ENCODE measurements at places on chromosomes 12 and 14. TPM values are rescaled to one million over a fixed set of nuclear protein-coding genes. Genes with fewer than 3 reads are reported as not detected.

DNA sequence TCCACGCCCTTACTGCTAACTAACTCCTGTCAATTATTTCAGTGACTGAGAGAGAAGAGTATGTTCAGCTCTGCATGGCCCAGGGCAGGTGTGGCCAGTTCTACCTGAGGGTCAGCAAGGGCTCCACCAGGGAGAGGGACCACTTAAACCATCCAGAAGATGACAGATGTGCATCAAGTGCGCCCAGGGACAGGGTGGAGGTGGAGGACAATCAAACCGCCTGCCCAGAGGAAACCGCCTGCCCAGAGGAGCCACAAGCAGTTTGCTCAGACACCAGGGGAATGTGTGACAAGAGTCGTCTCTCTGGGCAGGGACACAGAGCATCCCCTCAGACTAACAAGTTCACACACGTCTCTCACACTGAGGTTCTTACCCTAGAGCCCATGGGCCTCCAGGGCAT, 14.5 kb downstream of the DPF3 start:
- no peak for DNase-seq

DNA sequence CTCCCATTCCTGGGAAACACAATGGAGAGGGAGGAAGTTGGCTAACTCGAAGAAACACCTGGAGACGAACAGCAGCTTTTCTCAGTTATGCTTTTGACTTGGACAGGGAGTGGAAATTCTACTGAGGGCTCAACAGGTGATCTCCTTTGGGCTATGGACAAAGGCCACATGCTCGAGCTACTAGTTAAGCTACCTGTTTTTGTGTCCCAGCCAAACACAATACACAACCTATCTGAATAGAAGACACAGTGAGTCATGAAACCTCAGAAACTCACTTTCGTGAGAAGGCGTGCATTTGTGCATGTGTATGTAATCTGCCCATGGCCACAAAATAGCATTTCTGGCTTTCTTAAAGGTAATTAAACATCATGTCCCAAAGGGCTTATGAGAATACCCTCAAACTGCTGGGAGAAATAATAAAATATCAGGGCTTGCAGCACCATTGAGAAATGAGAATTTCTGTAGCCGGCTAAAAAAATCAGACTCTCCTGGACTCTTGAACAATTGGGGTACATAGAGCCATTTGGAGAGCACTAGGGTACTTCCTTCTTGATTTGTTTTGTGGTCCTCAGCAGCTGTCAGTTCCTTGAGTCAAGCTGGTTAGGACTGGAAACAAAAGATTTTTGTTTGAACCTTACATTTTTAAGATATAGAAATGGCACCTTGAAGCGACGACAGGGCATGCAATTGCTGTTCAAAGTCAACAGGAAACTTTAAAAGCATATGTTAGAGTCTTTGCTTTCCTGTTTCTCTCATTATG, 85.5 kb upstream of the PTHLH start:
- DNase-seq: peak; percentile 100

DNA sequence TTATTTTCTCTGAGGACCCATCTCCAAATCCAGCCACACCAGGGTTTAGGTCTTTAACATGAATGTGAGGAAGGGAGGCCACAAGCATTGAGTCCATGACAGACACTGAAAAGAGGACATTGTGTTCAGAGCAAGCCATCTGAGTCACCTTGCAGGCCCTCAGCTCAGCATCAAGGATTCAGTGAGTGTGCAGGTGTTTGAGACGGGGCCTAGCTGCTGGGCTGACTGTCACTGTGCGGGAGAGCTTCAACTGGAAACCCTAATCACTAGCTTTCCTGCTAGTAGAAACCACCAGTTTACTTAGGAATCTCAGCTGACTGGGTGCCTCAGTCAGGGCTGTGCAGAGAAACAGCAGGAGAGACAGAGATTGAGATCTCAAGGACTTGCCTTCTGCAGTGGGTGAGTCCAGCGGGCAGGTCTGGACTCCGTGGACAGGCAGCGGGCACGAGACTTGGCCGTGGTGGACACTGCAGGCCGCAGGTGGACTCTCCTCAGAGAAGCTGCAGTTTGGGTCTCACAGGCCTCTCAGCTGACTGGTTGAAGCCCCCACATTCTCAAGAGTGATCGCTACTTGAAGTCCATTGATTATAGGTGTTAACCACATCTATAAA, 86.1 kb upstream of the DYNC1H1 start:
- no peak for DNase-seq

The CCDC177 gene
- not detected for total RNA-seq

The AGAP2 gene
- total RNA-seq: 0.23 TPM

- no peak for DNase-seq
Measured at GRCh38 chr12:1880153-1880845, 38.2 kb downstream of the CACNA2D4 start.

The HSPB8 gene
- 11.4 TPM for total RNA-seq

- DNase-seq: peak; percentile 41
Measured at GRCh38 chr12:54932691-54933090, 51.9 kb downstream of the TESPA1 start.

- no peak for DNase-seq
Measured at GRCh38 chr12:97267594-97268202, 194.9 kb upstream of the RMST start.

The TOMM20L gene
- total RNA-seq: not detected

DNA sequence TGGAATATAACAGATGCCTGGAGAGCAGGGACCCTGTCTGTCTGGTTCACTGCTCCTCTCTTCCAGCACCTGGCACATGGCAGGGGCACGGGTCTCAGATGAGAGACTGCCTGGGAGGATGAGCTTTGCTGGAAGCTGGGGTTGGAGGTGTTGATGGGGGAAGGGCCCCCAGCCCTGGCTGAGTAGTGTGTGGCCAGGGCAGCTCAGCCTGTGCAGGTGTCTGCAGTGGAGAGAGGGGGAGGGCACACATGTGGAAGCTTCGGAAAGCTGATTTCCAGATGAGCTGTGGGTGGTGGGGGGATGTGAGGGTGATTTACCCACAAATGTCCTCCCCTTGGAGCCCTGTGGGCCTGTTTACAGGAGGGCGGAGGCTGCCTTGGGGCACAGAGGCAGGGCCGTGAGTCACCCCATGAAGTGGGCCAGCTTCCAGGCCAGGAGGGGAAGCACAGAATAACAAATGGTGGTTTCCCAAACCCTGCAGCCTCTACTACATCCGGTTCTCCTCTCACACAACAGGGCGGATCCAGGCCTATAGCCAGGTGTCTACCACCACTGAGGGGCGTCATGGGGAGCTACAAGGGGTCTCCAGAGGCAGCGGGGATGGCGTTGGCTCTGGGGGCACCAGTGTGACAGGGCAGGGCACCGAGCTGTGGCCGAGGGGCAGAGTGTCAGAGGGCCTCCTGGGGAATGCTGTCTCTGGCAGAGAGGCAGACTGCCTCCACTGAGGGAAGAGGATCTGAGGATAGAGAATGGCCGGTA, 11.0 kb downstream of the KRT7 start:
- peak; percentile 97 for DNase-seq

- DNase-seq: peak; percentile 49
Measured at GRCh38 chr12:24066865-24067264, 117.4 kb upstream of the SOX5 start.

DNA sequence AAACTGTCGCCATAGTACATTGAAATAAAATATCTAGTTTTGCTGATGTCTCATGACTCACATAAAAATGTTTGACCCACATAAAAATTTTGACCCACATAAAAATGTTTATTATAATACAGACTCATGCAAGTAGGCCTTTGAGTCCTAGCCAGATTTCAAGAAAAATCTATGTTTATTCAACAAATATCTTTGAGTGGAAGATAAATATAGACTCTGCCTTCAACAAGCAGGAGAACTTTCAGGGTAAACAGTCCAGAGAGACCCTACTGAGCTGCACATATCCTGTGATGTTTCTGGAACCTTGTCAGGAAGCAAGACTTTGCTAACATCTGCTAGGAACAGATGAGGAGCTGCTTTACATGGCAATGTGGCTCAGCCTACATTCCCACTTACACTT, 283.1 kb downstream of the MDGA2 start:
- DNase-seq: peak; percentile 59

- no peak for DNase-seq
Measured at GRCh38 chr14:68532496-68532895, 260.4 kb downstream of the ZFP36L1 start.

The KRT77 gene
- total RNA-seq: not detected

DNA sequence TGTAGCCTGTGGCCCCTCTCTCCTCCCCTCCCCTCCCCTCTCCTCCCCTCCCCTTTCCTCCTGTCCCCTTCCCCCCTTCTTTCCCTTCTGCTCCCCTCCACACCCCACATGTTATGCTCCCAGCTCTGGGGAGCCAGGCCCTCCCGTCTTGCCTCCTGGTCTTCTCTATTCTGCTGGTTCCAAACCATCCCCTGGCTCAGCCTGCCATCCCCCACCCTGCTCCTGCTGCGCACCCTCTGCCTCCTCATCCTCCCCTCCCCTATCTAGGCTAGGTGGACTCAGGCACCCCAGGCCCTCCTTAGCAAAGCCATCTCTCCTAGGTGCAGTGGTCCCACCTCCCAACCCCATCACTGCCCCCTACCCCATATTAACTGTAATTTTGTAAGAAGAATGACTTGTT, 99.5 kb downstream of the CALM1 start:
- DNase-seq: no peak

GRCh38 chr12:71008616-71009015, 88.1 kb upstream of the PTPRR start:
- DNase-seq: no peak

- DNase-seq: peak; percentile 41
Measured at GRCh38 chr14:102530828-102531478, 21.4 kb upstream of the ANKRD9 start.

- DNase-seq: no peak
Measured at GRCh38 chr12:43208221-43208620, 343.8 kb downstream of the ADAMTS20 start.

GRCh38 chr12:26056335-26056734, 68.5 kb downstream of the BHLHE41 start:
- peak; percentile 94 for DNase-seq

DNA sequence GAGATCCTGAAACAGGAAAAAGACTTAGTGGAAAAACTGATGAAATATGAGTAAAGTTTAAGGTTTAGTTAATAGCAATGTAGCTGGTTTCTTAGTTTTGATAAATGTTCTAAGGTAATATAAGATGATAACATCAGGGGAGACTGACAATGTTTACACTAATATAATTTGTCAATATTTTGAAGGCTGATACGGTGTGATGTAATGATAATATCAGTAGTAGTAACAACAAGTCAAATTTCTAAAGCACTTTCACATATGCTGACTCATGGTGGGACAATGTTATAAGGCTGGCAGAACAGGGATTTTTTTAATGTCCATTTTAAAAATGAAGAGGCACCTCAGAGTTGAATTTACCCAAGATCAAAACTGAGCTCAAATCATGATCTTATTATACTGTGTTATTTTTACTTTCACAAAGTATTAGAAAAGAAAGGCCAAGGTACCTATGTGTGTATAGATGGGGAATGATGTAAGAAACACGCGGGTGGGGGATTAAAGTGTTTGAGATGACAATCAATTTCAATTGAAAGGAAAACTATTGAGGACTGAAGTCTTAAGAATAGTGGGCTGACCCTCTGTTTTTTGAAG, 2.4 kb upstream of the FLRT2 start:
- DNase-seq: peak; percentile 37

The SOX5 gene
- total RNA-seq: not detected

The CD27 gene
- not detected for total RNA-seq

The PRIMA1 gene
- not detected for total RNA-seq

GRCh38 chr14:81682134-81682533, 148.5 kb upstream of the SEL1L start:
- no peak for DNase-seq

DNA sequence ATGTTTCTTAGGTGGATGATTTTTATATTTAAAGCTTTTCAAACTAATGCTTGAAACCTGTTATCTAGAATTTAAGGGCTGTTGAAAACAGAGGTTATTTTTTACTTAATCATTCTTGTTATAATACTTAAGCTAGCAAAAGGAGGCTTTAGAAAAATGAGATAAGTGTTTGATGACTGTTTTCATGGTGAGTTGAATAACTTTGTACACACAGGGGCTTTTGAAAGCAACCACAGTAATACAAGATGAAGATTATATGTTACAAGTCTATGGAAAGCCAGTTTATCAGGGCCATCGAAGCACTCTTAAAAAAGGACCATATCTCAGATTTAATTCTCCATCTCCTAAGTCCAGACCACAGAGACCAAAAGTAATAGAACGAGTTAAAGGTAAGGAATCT, 33.3 kb downstream of the KIAA0586 start:
- DNase-seq: no peak

DNA sequence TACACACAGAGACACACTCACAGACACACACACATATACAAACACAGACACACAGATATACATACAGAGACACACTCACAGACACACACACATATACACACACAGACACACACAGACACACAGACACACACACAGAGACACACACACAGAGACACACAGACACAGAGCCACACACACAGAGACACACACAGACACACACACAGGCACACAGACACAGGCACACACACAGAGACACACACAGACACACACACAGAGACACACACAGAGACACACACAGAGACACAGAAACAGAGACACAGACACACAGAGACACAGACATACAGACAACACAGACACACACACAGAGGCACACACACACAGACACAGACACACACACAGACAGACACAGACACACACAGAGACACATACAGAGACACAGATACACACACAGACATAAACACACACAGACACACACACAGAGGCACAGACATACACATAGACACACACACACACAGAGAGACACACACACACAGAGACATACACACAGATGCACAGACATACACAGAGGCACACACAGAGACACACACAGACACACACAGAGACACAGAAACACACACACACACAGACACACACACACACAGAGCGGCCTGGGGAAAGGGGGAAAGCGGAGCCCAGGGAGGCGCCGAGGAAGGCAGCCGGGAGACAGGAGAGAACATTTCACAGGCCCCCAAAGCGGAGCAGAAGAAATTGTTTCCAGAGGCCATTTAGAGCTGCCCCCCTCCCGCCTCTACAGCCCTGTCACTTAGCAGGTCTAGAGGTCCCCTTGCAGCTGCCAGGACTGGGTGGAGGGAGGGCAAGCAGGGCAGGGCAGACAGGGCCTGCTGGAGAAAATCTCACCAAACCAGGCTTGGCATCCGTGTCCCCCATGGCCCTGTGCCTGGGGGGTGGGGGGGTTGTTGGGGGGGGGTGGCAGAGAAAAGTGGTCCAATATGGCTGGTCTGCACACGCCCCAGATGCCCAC, 38.9 kb downstream of the SERPINA3 start:
- DNase-seq: no peak

DNA sequence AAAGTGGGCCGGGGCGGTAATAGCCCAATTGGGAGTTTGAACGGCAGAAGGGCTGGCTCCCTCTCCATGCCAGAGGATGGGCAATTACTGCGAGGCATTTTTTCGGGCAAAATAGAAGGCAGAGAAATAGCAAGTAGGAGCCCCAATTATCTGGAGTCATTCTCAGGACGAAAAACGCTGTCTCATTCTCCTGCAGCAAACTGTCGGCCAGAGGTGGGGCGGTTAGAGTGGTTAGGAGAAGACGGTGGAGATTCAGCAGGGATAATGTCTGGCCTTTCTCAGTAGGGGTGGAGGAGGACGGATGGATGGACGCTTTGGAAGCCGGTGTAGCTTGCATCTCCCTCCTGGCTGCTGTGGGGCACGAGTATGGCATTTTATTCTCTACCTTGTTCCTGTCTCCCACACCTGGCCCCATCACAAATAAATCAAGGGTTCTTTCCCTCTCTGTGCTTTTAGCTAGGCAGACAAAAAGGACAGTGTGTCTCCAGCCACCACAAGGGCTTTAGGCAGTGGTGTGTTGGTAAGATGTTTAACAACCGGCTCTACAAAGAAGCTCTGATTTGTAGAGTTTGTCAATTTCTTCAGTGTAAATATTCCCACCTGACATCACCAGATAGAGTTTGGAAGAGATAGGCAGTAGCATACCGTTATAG, 140.5 kb upstream of the LHX5 start:
- no peak for DNase-seq

- DNase-seq: no peak
Measured at GRCh38 chr12:75322464-75322863, 7.7 kb downstream of the CAPS2 start.

The CMA1 gene
- total RNA-seq: not detected

Measured in PC-3 (cell line).